ENCODE measurements at places on chromosomes 3 and 15. TPM values are rescaled to one million over a fixed set of nuclear protein-coding genes. Genes with fewer than 3 reads are reported as not detected.

DNA sequence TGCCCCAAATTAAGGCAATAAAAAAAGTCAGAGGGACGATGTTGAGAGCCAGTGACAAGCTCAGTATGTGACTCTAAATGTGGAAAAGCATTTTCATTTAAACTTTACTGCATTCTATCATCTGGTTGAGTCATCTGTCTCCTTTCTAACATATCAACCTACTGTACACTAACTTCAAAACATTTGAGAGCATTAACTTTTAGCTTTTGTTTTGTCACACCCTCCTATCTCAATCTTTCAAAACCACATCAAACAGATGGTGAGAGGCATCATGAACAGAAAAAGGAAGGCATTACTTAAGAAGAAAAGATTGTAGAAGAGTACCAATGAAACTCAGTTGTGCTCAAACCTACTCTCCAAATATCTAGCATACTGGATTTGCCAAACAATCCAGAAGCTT, 4.8 kb downstream of the LRRC58 start:
- no peak for DNase-seq

- DNase-seq = no peak
These were observed 2.9 kb upstream of the CCR5 start for GRCh38 chr3:46367811-46368210.

DNA sequence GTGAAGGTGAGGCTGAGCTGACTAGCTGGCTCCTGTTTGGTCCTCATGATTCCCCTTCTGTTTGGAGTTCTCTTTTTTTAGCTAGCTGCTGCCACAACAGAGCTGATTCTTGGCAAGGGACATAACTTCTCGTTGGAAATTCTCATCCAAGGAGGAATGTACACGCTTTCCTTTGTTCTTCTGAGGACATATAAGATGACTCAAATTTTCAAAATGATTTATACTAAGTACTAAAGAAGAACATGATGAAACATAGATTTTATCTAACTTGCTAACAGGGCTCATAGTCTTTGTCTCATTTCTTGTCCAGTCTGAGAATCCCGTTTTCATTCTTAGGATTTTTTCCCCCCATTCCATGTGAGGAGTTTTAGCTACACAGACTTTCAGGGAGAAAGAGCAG, 2.9 kb upstream of the TFG start:
- DNase-seq = no peak

DNA sequence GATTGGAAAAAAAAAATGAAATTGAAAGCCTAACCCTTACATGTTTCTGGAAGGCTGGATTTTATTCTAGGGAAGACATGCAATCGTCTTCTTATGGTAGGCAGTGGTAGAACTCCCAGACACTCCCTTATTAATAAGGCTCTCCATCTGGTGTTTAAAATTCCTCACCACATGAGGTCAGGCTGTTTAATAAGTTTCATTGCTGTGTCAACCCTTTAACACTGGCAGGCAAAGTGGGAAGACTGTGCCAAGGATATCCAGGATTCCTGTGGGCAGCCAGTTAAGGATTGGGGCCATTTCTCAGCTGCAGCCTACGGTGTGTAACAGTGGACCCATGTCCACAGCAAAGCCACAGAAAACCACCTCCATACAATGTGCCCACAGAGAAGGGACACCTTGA, 225.5 kb upstream of the CHRM5 start:
- no peak for DNase-seq

DNA sequence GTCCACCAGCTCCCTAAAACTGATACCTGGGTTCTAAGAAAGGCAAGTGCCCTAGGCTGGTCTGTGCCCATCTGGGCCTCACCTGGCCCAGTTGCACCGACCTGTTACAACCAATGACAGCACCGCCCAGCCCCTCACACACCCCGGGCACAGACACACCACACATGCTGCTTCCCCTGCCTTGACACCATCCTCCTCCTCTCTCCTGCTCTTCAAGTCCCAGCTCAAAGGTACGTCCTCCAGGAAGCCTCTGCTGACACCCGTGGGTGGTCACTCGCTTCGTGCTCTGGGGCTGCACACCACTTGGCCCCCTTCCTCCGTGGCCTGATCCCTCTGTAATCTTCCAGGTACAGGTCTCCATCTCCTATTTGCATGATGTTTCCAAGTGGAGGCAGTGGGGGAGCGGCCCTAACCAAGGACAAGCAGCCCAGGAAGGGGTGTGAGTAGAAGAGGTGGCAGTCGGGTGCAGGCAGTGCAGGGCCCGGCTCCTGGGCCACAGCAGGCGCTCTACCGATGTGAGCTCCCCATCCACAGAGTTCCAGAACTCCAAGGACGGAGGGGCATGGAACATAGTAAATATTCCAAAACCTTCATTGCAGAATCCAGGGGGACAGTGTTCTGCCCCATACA, 144.6 kb downstream of the NUP210 start:
- no peak for DNase-seq

DNA sequence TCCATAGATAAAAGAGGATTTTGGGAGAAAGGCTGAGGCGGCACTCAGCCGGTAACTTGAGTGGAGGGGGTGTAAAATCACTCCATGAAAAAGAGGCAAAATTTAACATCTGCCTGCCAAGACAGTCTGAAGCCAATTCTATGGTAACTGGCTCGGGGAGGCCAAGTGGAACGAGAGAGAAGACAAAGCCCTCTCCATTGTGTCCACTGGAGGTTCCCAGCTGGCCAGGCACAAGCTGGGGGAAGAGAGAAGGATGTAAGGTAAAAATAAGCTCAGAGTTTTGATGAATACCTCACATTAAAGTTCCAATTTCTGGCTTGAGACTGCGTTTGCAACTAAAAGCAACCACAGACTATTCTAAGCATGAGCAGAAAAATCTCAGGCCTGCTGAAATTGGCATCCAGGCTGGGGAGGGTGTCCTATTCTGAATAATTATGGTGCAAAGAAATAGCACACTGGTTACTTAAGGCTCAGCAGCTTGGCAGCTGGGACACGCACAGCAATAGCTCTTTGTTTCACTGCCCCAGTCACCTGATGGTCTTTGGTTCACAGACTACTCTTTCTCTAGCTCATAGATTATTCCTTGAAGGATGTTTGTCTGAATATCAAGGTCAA, 48.8 kb downstream of the CHRD start:
- no peak for DNase-seq

- peak; percentile 66 for DNase-seq
These were observed 740 bp upstream of the ZBTB47 start for GRCh38 chr3:42652611-42653302.

DNA sequence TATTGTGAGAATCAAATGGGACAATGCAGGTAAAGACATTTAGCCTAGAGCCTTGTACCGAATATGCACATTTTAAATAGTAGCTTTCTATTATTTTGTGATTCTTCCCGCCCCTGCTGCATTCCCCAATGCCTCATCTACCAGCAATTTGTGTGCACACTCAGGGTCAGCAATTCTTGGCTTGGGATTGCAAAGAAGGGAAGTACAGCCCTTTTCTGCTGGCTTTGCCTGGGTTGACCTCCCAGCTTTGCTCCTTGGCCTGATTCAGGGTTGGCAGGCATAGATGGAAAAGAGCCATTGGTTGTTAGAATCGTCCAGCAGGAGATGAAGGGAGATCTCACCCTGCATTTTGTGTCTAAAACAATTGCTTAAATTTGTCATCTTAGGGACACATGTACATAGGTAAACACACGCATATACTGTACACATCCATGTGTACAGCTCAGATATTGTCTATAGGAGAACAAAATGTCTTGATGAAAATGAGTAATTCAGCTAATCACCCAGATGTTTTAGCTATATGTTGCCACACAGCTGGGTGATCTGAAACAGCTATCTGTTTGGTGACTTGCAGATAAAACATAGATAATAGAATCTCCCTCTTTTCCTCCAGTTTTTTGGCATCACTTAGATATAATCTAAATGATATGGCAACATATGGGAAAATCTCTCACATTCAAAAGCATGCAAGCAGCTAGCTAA, 340.9 kb upstream of the TBL1XR1 start:
- DNase-seq = no peak

DNA sequence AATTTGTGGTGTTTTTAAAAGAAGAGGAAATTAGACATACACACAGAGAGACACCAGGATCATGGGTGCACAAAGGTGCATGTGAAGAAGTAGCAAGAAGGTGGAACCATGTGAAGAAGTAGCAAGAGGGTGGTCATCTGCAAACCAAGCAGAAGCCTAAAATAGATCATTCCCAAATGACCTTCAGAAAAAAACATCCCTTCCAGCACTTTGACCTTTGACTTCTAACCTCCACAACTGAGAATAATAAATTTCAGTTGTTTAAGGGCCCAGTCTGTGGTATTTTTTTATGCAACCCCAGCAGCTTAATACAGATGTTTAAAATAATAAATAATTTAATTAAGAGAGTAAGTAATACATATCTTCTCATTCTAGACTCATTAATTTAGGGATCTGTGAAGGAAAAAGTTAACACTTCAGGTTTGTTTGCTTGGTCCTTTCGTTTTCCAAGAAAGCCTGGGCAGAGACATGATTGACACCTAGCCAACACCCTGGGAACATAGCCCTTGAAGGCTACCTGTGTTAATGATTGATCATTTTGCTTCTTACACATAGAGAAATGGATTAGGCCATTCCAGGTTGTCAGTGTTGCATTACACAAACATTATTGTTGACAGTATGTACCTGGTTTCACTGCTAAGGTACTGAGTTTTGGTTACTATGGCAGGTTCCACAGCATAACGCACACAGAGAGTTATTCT, 1331.2 kb upstream of the GBE1 start:
- no peak for DNase-seq

- DNase-seq = no peak
These were observed 184.0 kb upstream of the CNTN6 start for GRCh38 chr3:908839-909238.

GRCh38 chr3:42655331-42655888, 1.9 kb downstream of the ZBTB47 start:
- DNase-seq = no peak

DNA sequence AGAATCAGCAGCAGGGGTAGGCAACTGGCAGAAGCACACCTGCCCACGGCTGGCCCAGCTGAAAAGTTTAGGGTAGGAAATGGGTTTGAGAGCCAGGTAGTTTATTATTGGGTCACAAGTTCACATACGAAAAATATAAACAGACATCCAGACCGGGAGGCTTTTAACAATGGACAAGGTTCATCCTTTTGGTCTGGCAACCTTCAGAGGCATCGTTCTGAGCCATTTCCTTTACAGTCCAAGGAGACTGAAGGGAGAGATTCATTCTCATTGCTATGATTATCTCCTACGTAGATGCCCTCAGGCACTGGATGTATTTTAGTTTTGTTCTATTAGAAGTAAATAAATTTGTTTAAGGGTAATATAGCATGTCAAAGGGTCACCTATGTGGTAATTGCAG, 248.0 kb upstream of the THBS1 start:
- DNase-seq = no peak

GRCh38 chr3:76941376-76941775, 98.5 kb upstream of the ROBO2 start:
- DNase-seq = no peak

GRCh38 chr3:177341736-177342419, 144.6 kb upstream of the TBL1XR1 start:
- DNase-seq = no peak

DNA sequence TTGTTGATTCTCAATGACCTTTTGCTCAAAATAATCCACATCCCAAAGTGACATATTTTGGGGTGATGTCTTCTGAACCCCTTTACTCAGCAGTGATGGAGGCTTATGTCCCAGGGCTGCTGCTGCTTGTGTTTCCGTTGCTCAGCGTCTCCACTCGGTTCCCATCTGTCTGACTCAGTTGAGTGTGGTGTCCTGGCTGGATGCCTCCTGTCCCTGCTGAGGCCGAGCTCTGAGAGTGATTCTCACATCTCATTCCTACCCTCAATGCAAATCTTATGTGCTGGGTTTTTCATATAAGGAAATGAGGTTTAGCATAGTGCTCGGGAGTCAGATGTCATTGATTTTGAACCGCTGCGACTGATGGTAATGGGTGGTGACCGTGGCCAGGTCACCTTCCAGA, 247.4 kb downstream of the GABRG3 start:
- DNase-seq = no peak

Gene OSTN
- 0.04 TPM for total RNA-seq

Gene PIGZ
- total RNA-seq = 0.88 TPM

Gene SLC15A2
- total RNA-seq = 0.63 TPM

Gene IL12A
- 0.75 TPM for total RNA-seq

Gene UTS2B
- 2.5 TPM for total RNA-seq

Gene TJP1
- 148 TPM for total RNA-seq

Gene B3GNT5
- total RNA-seq = 27.6 TPM

Gene POC1A
- total RNA-seq = 4.7 TPM

Gene ATP10A
- total RNA-seq = 8.0 TPM

Gene NRROS
- total RNA-seq = 2.5 TPM
